ENCODE measurements at places on chromosomes 11 and 22.

DNA sequence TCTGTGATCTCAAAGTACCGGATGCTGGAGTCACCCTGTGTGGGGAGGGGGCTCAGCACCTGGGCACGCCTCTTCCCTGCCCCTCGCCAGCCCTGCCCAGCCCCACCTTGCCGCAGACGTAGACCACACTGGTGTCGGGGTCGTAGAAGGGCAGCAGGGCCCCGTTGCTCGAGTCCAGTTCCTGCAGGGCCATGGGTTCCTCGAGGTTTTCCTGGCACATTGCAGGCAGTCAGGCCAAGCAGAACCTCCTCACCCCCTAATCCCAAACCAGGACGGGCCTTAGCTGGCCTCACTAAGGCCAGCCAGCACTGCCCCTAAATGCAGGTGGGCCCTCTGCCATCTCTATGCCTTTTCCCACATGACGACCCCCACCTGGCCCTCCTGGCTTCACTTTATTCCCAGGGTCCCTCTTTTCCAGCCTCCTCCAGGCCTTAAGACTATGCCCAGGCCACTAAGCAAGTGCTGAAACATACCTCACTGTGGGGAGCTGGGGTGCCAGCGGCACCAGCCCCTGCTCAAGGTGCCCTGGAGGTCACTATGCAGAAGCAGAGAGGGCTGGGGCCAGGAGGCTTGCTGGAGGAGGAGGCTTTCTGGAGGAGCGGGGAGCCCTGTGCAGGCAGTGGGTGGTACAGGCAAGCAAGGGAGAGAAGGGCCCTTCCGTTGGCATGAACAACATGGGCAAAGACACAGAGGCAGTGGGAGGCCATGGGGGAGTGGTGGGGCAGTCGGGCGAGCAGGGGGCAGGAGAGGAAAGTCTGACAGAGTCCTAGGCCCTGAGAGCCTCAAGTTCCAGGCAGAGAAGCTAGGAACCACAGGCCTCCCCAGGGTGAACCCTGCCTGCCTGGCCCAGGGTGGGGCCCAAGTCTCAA, 2.8 kb downstream of the CORO1B start:
- no peak for DNase-seq

DNA sequence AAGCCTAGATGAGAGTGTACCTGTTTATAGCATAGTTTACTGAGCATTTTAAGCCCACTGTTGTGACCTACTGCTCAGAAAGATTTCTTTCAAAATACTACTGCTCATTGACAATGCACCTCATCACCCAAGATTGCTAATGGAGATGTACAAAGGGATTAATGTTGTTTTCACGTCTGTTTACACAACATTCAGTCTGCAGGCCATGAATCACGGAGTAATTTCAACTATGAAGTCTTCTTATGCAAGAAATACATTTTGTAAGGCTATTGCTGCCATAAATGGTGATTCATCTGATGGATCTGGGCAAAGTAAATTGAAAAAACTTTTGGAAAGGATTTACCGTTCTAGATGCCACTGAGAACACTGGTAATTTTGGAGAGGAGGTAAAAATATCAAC, 112.9 kb downstream of the KIF18A start:
- DNase-seq = no peak

DNA sequence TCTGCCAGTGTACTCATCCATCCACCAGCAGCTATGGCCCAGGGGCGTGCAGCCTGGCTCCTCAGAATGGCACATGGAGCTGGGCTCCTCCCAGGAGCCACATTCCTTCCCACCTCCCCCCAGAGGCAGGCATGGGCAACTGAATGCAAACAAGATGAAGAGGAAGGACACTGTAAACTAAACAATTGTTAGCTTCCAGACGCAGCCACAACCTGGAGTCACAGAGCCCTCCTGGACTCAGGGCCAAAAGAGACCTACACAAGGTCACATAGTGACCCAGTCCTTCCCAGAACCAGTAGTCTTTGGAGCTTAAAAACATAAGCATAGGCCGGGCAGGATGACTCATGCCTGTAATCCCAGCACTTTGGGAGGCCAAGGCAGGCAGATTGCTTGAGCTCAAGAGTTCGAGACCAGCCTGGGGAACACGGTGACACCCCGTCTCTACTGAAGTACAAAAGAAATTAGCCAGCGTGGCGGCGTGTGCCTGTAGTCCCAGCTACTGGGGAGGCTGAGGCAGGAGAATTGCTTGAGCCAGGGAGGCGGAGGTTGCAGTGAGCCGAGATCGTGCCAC, 30.7 kb upstream of the CLDN5 start:
- no peak for DNase-seq

- no peak for DNase-seq
Observed at GRCh38 chr11:102927624-102927990, 27.9 kb downstream of the MMP13 start.
